ENCODE measurements at places on chromosomes 3 and 15.

GRCh38 chr3:112818289-112818688 lies 28.4 kb downstream of the CD200R1L start:
- DNase-seq: no peak

GRCh38 chr3:120101624-120102023 lies 7.4 kb upstream of the GSK3B start:
- DNase-seq: no peak

DNA sequence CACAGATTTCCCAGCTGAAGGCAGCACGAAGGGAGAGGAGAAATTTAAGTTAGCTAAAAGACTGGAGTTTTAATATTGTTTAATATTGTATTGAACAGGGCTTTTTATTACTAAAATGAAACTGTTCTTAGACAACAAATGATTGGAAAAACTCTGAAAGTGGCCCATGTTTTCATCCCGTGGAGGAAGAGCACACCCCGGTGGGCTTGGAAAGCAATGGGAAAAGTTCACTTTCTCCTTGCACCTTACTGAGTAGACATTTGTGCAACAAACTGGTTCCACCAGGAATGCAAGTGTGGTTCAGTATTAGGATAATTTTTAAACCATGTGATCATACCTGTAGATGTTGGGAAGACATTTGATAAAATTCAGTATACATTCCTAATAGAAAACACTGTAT lies 8.2 kb upstream of the ESYT3 start:
- DNase-seq: no peak

- DNase-seq: no peak
These were observed 580.1 kb downstream of the ROBO2 start for GRCh38 chr3:77620009-77620408.

DNA sequence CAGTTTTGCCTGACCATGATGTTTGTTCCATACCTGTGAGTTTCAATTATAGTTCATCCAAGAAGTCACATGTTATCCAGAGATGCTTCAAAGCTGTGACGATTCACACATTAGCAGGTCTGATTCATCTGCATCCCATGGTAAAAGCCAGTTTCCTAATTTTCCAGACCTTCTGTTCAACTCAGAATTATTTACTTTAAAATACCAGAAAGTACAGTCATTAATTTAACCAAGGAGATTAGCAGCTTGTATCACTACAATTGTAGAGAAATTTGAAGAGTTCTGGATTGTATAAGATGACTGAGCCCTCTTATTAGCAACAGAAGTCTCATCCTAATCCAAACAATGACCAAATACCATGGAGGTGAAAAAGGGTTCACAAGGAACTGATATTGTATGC lies 76.1 kb upstream of the THBS1 start:
- DNase-seq: no peak

- no peak for DNase-seq
These were observed 467.4 kb downstream of the GRM7 start for GRCh38 chr3:7328339-7328738.

GRCh38 chr3:31188112-31188511 lies 293.7 kb upstream of the GADL1 start:
- DNase-seq: no peak

DNA sequence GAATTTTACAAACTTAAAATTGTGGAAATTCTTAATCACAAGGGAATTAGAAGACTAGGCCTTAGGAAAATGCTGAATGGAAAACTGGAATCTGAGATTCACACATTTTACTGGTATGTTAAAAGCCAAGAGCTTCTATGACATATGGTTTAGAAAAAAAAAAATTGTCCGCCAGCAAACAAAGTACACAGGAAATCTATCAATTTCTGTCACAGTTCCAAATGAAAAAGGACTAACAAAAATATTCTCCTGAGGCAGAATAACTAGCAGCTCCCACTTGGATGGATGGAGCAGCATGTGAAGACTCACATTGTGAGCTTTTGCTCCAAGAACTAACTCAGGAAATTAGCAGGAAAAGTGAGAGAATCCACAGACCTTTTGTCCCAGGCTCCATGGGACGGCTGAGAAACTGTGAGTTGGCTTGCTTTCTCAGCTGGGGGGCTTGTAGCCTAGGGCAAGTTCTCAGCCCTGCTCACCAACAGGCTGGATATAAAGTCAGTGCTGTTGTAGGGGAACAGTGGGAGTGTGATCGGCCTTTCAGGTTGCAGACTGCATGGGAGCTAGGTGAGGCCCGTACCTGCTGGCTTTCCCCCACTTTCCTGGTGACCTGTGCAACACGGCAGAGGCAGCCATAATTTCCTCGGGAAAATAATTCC lies 731.1 kb upstream of the SGO1 start:
- no peak for DNase-seq

GRCh38 chr3:194357681-194358080 lies 6.6 kb upstream of the CPN2 start:
- no peak for DNase-seq

Measured in CD4-positive, alpha-beta T cell treated with Interleukin-17A for 4 hours (primary cell).